ENCODE measurements at places on chromosomes 4 and X.

DNA sequence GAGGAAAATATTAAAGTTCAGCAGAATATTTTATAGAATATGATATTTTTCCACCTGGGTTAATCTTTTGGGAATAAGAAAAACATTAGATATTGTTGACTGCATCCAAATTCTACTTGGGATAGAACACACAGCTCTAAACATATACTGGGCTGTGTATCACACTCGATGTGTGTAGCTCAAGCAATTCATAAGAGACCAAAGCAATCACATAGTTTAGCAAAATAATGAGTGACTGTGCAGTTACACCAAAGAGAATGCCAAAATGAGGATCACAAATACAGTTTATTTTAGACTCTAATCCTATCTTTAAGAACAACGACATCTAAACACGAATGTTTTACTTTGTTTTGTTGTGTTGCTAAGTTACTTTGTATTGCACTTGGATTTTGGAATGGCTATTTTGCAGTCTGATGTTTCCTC is 101.2 kb downstream of the CBR4 start:
- no peak for DNase-seq

DNA sequence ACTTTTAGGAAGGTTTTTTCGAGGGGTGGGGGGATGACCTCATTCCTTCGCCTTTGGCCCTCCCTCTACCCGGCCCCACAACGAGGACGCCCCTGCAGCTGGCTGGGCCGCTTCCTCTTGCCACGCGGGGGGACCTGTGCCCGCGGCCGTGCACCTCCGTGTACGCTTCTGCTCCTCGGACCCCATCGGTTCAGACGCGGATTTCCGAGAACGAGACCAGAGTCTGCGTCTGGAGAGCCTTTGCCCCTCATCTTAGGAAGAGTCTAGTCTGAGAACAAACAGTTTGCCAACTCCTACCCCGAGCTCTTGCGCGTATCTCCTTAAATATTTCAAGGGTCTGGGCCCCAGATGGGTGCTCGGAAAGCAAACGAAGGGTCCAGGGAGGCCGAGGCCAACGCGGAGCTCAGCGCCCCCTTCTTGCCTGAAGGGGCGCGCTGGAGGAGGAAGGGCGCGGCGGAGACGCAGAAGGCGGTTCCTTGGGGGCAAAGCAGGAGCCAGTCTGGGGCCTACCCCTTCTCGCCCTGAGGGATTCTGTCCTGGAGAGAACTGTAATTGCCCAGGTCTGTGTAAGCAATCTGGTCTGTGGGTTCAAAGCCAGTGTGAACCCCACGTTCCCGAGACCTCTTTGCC is 3.9 kb upstream of the SFRP2 start:
- no peak for DNase-seq

GRCh38 chr4:103098756-103099440 is 736 bp downstream of the BDH2 start:
- DNase-seq: no peak

DNA sequence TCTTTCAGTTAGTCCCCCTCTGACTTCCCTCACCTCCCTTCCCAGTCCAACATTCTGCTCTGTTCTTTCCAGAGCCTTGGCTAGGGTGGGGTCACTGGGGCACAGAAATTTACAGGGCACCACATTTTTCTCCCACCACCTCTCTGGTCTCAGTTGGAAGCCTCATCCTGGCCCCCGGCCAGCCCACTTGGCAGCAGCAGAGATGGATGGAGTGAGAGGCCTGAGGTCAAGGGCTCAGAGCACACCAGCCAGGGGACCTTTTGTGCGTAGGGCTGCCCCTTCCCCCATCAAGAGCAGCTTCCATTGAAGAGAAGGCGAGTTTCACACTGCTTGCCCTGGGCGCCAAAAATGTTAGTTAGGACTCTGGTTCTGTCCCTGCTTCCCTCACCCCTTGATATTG is 230.9 kb downstream of the SOX3 start:
- DNase-seq: no peak

DNA sequence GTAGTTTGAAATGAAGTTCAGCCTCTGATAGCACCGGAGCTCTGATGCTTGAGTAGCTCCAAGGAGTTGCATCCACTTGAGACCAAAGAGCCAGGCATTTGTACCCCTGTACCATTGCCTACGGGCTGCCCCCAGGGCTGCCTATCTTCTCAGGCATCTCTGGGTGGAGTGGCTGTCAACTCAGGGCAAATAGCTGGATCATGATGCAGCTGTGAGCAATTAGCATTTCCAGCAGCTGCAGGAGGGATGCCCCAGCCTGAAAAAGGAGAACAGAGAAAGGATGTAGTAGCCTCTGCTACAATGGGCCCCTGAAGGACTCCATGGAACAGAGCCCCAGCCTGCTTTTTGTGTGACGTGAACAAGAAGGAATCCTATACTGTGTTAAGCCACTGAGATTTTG is 492.6 kb downstream of the BCOR start:
- no peak for DNase-seq

GRCh38 chr4:178288462-178288861 is 846.2 kb upstream of the AGA start:
- no peak for DNase-seq

DNA sequence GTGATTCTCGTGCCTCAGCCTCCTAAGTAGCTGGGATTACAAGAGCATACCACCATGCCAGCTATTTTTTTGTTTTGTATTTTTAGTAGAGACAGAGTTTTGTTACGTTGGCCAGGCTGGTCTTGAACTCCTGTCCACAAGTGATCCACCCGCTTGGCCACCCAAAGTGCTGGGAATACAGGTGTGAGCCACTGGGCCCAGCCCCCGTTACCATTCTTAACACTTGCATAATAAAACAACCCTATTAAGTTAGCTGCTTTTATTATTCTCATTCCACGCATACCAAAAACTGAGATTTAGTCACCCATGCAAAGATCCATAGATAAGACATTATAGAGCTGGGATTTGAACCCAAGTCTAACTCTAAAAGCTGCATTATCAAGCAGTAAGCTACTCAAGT is 6.0 kb upstream of the TEX13A start:
- DNase-seq: no peak

DNA sequence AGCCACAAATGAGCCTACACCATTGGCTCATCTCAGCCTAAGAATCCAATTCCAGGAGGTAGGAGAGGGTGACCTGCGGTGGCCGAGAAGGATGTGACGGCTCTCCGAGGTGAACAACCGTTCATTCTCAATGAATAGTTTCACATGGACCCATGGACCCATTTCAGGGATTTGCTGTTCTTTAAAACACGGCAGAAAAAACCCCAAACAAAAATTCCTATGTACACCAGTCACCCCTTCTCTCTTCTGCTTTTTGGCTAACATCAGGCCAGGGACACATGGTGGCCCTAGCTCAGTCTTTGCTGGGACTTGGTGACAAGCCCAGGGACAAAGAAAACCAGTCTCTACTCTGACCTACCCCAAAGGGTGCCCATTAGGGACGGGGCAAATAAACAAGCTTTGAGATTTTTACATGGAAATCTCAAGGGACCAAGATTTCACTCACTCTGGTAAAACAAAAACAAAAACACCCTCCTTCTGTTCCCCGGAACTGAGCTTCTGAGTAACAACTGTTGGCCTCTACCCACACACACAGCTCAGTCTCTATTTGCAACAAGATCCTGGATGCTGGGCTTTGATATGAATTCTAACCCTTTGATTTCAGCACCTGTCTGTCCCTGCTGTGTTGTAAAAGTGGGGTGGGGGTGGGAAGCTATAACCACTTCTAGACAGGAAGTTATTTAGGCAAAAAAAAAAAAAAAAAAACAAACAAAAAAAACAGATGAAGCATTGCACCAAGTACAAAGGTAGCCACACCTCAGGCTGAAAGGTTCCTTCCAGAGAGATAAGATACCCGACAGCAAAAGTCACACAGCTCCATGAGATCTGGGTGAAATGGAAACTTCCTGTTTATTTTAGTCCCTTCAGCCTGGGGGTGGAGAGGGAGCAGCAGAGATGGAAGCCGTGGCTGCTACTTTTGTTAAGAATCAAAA is 49.0 kb downstream of the DDX3X start:
- no peak for DNase-seq

DNA sequence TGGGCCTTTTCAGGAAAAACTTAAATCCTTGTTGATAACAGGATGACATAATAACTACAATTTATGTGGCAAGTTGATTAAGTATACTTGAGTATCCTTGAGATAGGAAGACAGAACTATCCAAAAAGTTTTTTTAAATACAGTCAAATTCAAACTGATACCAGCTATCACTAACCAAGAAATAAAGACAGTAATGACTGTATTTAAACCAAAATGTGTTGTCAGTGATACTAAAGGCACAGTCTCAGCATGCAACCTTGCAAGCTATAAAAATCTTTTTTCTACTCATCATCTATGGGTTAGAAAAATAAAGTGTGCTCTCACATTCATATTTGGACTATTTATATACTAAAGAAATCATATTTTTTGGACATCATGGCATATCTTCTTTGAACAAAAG is 64.7 kb downstream of the PAPSS1 start:
- no peak for DNase-seq

- DNase-seq: no peak
Measured at GRCh38 chr4:184812199-184812542, 13.6 kb downstream of the ACSL1 start.

GRCh38 chrX:25548811-25549210 is 533.0 kb upstream of the ARX start:
- DNase-seq: no peak

- no peak for DNase-seq
Measured at GRCh38 chr4:6633091-6633906, 7.2 kb upstream of the MRFAP1 start.

GRCh38 chrX:24154490-24155034 is 5.0 kb downstream of the ZFX start:
- no peak for DNase-seq

DNA sequence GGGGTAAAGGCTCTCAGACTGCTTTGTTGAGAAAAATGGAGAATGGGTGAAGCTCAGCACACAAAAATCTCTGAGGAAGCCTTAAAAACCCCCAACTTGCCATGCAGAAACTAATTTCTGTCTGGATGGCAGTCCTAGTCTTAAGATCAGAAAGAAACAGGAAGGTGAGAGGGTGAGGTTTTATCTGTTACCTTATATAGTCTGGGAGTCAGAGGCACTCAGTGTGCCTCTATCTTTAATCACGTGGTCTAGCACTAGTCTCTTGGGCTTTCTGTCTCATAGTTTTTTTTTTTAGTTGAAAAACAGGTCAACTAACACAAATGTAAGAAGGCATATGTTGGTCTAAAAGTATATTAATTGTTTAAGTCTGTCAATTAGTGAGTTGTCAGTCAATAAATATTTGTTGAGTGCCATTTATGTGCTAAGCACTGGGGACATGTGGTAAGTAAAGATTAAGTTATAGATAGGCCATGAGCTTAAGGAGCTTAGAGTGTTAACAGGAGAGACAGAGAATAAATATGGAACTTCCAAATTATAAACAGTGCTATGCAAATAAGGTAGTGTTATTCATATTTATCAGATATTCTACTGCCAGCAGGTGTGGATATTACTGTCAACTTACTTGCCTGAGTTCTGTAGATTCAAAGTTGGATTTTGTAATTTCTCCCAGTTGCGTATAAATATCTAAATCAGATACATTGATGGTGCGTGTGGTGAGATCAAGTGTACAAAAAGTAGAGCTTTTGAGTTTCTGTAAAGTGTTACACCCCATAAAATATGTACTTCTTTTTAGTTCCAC is 7.0 kb downstream of the CYBB start:
- no peak for DNase-seq

- no peak for DNase-seq
Measured at GRCh38 chr4:37322122-37322521, 77.6 kb downstream of the NWD2 start.

GRCh38 chr4:130110189-130110588 is 1014.2 kb downstream of the C4orf33 start:
- no peak for DNase-seq

- no peak for DNase-seq
Measured at GRCh38 chr4:44760142-44760898, 34.0 kb upstream of the GNPDA2 start.

- DNase-seq: no peak
Measured at GRCh38 chr4:140099983-140100382, 54.0 kb downstream of the MAML3 start.

DNA sequence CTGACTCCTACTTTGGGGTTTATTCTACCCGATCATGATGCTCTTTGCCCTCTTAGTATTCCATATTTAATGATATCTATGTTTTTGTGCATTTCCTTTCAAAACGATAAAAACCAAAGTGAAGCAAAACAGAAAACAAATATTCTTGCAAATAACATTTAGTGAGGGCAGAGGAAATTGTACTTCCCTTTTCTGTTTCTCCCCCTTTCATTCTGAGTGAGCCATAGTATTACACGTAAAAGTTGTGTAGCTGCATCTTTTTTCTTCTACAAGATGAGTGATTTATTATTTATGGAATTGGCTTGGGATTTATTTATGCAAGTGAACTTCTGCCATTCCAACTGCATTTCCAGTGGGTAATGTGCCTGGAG is 109.9 kb downstream of the AFF2 start:
- no peak for DNase-seq

DNA sequence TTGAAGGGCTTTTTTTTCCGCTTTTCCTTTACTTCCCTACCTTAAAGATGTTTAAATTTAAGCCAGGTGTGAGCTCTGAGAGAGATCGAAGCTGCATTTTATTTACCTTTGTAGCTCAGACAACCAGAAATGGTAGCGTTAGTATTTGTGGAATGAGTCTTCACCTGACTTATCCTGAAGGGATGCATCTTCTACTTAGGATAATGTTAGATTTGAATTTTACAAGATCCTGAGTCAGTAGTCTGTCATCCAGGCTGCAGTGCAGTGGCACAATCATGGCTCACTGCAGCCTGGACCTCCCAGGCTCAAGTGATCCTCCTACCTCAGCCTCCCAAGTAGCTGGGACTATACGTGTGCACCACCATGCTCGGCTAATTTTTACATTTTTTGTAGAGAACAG is 26.2 kb downstream of the TMSB4X start:
- no peak for DNase-seq

DNA sequence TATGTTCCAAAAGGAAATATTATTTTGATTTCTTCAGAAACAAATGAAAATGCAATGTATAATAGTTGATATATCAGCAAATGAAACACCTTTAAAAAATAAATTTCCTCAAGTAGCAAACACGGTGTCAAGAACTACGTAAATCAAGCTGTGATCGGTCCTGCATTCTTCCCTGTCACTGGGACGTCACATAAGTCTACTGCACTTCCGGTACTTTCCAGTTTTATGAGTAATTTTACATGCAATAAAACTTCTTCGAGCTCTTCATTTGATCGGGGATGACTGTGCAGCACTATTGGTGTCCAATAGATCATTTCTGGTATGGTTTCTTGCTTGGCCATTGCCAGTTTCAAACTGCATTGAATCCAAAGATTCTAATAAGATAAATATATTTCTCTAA is 114.0 kb upstream of the VEGFC start:
- DNase-seq: no peak
